NCI-H2081 treated with DMSO at 0.1 percent for 48 hours (cell line): ENCODE measurements at places on chromosomes 16 and 17.

DNA sequence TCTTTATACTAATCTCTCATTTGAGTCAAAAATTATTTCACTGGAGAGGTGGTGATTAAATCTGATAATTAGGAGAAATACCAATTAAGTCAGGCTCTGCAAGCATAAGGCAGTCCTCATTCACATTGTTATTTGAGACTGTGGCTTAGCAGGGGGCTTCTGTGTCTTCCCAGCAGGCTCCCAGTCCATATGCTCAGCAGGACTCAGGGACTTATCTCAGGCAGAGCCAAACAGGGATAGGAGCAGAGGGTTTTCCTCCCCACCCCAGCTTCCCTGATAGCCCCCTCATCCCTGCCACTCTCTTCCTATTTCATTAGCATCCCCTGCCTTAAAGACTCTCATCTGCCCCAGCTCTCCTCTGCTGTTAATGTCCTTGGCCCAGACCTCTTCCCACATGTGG is 104.3 kb upstream of the DNAH9 start:
- DNase-seq, result no peak

DNA sequence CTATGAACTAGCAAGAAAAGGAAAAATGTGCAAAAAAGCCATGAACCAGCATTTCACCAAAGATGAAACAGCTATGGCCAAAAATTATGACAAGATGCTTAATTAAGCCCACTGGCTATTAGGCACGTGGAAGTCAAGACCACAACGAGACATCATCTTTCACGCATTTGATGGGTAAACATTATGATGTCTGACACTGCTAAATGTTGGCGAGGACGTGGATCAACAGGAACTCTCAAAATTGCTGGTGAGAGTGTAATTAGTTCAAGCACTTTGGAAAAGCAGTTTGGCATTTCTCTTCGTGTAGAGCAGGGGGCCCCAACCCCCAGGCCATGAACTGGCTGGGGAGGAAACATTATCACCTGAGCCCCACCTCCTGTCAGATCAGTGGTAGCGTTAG is 39.6 kb upstream of the ADGRG1 start:
- no peak for DNase-seq

DNA sequence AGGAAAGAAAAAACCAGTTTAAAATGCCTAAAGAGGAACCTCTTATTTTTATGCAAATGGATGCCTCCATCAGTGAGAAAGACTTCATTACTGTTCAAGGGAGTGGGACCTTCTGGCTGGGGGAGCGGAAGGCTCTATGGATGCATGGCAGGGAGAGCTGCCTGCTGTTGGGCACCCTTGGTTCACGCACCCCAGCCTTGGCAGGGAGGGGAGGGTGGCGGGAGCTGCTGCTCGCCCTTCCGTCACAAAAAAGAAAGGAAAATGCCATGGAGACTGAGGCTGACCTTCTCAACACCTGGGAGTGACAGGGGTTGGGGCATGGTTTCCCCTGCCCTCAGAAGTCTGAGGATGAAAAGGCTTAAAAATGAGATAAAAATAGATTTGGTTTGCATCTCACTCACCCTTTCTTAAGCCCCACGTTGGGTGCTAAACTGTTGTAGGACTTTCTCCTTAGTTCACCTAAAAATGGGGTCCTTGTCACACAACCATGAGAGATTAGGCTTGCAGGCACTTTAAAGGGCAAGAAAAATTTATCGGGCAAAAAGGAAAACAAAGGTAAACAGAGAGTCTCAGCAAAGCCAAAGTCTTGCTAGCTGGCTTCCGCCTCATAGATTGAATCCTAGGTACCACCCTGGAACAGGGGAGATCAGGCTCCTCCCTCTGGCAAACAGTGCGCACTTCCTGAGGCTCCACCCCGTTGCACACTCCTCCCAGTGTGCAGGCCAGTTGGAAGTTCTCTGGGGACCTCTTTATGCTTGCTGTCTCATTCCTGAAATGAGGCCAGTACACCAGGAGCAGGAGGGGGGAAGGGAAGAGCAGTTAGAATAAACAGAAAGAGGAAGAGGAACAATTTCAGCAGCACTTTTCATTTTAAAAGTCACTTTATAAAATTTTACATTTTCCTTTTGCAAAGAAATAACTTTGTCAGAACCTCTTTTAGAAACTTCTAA is 31.6 kb downstream of the PHKB start:
- DNase-seq, result no peak

- no peak for DNase-seq
Measured at GRCh38 chr16:56041556-56042140, 149.6 kb upstream of the GNAO1 start.

- no peak for DNase-seq
Measured at GRCh38 chr17:50169121-50169764, 3.4 kb downstream of the SGCA start.

- DNase-seq, result no peak
Measured at GRCh38 chr17:32870969-32871368, 6.0 kb downstream of the MYO1D start.

DNA sequence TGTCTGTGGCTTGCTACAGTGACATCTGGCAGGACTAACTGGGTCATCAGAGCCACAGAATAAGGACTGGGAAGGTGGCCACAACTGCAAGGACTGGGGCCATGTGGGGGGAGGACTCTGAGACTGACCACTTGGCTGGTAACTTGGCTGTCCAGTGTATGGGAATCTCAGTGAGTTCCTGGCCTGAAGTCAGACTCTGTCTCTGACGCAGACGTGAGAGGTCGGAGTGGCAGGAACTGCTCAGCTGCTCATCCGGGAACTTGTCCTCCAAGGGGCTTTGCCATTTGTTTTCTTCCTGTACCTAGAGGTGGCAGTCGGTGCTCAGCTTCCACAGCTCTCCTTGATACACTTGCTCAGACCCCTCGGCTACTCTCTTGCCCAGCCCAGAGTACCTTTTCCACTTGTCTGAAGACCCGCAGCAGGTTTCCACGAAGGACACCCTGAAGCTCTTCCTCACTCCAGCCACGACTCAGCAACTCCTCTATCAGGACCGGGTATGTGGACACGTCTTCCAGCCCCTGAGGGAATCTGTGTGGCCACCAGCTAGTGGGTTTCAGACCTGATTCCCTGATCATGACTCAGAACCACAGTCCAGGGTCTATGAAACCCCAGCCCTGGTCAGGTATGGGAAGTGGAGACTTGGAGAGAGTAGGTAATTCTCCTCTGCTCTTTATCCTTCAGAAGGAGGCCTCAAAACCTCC is 7.3 kb upstream of the DPEP3 start:
- no peak for DNase-seq

GRCh38 chr16:22355487-22355908 is 18.9 kb downstream of the CDR2 start:
- no peak for DNase-seq

DNA sequence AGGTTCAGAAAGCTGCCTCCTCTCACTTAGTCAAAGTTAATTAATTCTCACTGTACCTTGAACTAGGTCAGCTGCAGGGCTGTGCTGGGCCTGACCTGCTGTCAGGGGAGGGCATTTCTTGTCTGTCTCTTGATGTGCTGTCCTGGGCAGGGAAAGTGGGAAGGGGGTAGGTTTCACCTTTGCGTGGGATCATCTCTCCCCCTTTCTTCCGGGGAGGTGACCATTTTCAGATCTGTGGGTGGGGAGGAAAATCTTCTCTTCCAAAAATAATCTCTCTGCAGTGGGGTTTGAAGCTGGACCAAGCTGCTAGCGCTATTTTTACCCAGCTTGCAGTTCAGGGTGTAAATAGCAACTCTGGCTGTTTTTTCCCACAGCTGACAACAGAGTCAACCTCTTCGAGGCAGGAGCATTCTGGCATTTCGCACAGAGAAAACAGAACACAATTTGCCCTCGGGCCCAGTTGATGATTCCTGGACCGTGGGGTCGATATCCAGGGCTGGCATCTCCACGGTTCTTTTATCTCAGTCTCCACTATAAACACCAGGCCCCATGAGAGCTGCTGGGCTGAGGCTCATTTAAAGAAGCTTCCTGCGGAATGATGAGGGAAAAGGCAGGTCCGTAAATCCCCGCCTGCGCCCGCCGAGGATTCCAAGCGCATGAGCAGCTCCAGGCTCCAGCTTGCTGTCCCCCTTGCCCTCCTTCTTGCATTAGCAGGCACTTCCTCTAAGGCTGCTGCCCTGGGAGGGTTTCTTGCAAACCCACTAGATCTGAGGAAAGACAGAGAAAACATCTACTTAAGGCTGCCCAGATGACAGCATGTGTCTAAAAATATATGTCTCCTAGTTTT is 93.9 kb downstream of the YPEL2 start:
- no peak for DNase-seq

- DNase-seq, result no peak
Measured at GRCh38 chr16:21084631-21085225, 65.9 kb downstream of the DNAH3 start.

DNA sequence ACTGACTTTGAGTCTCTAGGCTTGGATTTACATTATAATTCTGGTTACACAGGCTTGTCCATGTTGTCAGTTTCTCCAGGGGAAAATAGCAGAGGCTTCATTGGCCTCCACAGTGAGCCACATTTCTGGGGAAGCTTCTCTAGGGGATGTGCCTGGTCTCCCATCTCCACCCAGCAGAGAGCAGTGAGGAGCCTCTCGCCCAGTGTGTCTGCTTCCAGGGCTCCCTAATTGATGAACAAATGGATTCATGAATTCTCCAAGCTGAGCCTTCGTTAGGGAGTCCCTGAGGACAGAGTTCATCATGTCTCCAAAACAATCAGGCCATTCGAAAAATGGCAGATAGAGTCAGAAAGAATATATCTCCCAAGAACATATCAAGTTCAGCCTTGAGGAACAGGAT is 162.4 kb upstream of the TOX3 start:
- no peak for DNase-seq

GRCh38 chr16:48622456-48623303 is 12.7 kb upstream of the N4BP1 start:
- DNase-seq, result no peak

DNA sequence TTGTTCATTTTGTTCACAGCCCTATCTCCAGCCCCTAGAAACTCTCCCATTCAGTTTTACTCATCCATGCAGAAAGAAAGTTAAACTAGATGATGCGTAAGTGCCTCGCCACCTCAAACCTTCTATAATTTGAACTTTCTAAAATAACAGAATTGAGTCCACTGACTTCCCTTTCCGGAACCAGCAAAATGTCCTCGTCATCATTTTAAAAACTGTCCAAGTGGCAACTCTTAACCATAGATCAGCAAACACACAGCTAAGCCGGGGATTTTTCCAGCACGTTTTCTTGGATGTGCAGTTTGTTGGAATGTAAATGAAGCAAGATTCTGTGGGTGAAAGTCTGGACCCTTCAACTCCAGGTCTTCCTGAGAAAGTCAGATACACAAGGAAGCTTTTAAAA is 369.7 kb upstream of the ERCC4 start:
- no peak for DNase-seq

GRCh38 chr16:19810817-19811731 is 73.6 kb downstream of the GPRC5B start:
- no peak for DNase-seq

GRCh38 chr17:40310882-40311391 is 2.0 kb downstream of the RARA start:
- no peak for DNase-seq

GRCh38 chr17:80082403-80083135 is 18.8 kb upstream of the GAA start:
- peak; percentile 25 for DNase-seq

- DNase-seq, result no peak
Measured at GRCh38 chr17:53724726-53725125, 98.0 kb upstream of the KIF2B start.

- no peak for DNase-seq
Measured at GRCh38 chr17:54255696-54256095, 433.0 kb downstream of the KIF2B start.

GRCh38 chr17:7894866-7895265 is 6.3 kb downstream of the CHD3 start:
- no peak for DNase-seq

- no peak for DNase-seq
Measured at GRCh38 chr17:44623070-44623725, 33.1 kb upstream of the MEIOC start.

- DNase-seq, result no peak
Measured at GRCh38 chr16:66473654-66474519, 46.8 kb downstream of the BEAN1 start.

DNA sequence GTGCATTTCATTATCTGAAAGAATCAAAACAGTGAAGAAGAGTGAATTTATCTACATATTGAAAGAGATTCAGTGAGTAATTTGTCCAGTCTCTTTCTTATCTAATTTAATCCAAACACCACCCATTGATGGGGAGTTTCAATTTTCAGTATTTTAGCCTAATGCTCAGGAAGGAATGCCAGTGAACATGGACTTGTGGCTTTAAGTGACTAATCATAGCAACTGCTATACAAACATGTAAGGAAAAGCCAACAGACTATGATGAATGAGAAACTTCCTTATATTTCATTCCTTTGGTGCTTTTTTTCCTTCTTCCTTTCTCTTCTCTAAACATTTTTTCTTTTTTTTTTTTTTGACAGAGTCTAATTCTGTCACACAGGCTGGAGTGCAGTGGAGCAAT is 885.8 kb downstream of the KCNJ2 start:
- DNase-seq, result no peak

DNA sequence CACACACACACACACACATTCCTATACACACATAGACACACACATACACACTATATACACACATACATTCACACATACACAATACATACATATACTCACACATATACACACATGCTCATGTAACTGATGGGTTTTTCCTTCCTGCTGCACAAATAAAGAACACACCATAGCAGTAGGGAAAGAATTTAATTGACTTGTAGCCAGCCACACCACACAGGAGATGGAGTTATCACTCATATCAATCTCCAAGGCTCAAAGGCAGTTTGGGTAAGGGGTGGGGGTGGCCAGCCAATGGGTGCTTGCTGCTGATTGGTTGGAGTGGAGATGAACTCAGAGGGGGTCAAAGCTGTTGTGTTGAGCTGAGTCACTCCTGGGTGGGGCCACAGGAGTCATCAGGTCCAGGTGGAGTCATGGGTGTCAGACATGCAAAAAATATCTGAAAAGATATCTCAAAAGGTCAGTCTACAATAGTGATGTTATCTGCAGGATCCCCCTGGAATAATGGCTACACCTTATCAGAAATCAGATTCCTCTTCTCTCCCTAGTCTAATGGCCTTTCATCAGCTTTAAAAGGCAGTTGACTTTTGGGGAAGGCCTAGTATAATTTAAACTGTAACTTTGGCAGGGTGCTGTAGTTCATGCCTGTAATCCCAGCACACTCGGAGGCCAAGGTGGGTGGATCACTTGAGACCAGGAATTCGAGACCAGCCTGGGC is 46.1 kb downstream of the WSB1 start:
- DNase-seq, result no peak

GRCh38 chr16:82716361-82716855 is 89.6 kb downstream of the CDH13 start:
- no peak for DNase-seq

GRCh38 chr16:17106243-17106791 is 364.4 kb downstream of the XYLT1 start:
- no peak for DNase-seq

- DNase-seq, result no peak
Measured at GRCh38 chr16:4064950-4065352, 51.3 kb downstream of the ADCY9 start.
